M059J (cell line): ENCODE measurements at places on chromosomes 6 and 20. TPM values are rescaled to one million over a fixed set of nuclear protein-coding genes. Genes with fewer than 3 reads are reported as not detected.

The CCDC167 gene
- total RNA-seq = 61.9 and 87.7 TPM in 2 replicates

The PPP1R18 gene
- 100 and 139 TPM in 2 replicates for total RNA-seq

The REM1 gene
- not detected in 2 replicates for total RNA-seq

The VNN1 gene
- total RNA-seq = 0.20 TPM in 1 of 2 replicates, not detected in the other

The PRND gene
- total RNA-seq = not detected in 2 replicates

The NEURL2 gene
- 3.1 and 6.0 TPM in 2 replicates for total RNA-seq

The APCDD1L gene
- 14.2 and 24.2 TPM in 2 replicates for total RNA-seq

The TINAG gene
- not detected in 2 replicates for total RNA-seq

The UBE2C gene
- total RNA-seq = 435 and 579 TPM in 2 replicates

The PTK7 gene
- 76.3 and 162 TPM in 2 replicates for total RNA-seq

The TRIM40 gene
- total RNA-seq = not detected in 2 replicates

The ANKEF1 gene
- 4.5 and 6.3 TPM in 2 replicates for total RNA-seq

The DEFB124 gene
- total RNA-seq = not detected in 2 replicates

The HLA-E gene
- total RNA-seq = 643 and 778 TPM in 2 replicates

The OXT gene
- total RNA-seq = not detected in 2 replicates

The ZFP57 gene
- total RNA-seq = 0.05 TPM in 1 of 2 replicates, not detected in the other
